Hair follicular keratinocyte (primary cell): ENCODE measurements at places on chromosomes 11 and 22. TPM values are rescaled to one million over a fixed set of nuclear protein-coding genes. Genes with fewer than 3 reads are reported as not detected.

Gene TMPRSS5
- not detected in 2 replicates for total RNA-seq

Gene ART1
- total RNA-seq = not detected in 2 replicates

Gene JHY
- 1.5 and 2.0 TPM in 2 replicates for total RNA-seq

Gene ANO9
- total RNA-seq = 9.5 and 19.5 TPM in 2 replicates

Gene SCGB1A1
- total RNA-seq = not detected in 2 replicates

Gene SHANK3
- 3.9 and 5.2 TPM in 2 replicates for total RNA-seq
